ENCODE measurements at places on chromosomes 16 and 17. TPM values are rescaled to one million over a fixed set of nuclear protein-coding genes. Genes with fewer than 3 reads are reported as not detected.

GRCh38 chr17:13030056-13030455 is 12.2 kb upstream of the ELAC2 start:
- H3K27me3 ChIP-seq: peaks cover 8% of the 10 kb centered on the region
- H3K4me1 ChIP-seq: no peaks in the 10 kb centered on the region
- H3K36me3 ChIP-seq: no peaks in the 10 kb centered on the region
- DNase-seq: no peak

DNA sequence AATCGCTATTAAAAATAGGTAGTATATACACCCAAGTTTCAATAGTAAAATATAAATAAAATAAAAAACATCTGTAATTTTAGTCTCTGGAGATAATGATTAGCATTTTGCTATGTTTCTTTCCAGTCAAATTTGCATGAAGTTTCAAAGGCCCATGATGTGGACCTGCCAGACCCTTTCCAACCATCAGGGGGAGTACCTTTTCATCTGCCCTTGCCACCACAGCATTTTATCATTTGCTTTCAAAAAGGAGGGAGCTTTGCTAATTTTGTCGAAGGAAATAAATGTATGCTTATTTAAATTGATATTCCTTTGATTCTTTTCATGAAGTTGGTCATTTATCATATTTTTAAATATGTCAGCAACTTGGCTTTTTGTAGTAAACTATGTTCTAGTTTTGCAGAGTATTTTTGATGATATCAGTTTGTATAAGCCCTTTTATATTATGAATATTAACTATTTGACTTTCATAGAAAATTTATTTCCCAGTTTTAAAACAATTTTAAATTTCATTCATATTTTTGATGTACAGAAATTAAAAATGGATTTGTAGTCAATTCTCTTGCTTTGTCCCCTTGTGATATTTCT is 115.2 kb upstream of the NETO2 start:
- H3K36me3 ChIP-seq: peaks cover 3% of the 10 kb centered on the region
- DNase-seq: peak; percentile 14
- no peaks in the 10 kb centered on the region for H3K27me3 ChIP-seq
- no peak overlapping the region for H3K4me3 ChIP-seq
- H3K4me1 ChIP-seq: no peaks in the 10 kb centered on the region
- no peak overlapping the region for H3K27ac ChIP-seq

DNA sequence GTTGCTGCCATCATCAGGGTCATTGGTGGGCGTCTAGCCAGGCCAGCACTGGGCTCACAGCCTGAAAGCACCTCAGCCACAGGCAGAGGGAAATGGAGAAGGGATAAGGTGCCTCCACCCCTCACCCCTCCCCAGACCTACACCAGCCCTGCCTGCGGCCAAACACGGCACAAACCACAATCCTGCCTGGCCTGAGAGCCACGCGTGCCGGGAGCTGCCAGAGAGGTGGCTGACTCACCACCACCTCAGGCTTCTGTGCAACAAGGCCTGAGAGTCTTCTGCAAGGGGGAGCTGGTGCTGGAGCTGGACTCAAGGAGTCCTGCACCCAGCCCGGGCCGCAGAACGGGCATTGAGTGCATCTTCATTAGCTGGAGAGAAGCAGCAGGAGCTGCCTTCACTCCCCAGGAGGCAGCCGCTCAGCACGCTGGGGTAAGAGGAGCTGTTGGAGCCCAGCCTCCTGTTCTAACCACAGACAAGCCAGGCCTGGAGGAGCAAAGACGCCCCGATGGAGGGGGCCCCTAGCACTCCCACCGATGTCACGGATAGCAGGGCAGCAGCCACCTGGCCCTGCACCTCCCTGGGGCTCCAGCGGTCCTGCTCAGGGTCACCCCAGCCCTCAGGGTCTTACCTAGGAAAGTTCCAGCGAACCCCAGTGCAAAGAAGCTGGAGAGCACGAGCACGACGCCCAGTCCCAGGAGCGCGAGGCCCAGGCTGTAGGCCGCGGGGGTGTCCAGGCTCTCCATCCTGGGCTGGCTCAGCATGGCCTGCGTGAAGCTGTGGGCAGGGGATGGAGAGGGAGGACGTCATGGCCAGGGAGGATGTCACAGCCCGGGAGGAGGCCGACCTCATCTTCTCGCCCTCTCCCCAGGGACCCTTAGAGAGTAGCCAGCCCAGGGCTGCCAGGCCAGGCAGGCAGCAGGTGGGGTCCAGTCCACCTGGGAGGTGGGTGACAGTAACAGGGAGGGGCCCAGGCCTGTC is 16.0 kb upstream of the RASD1 start:
- DNase-seq: peak; percentile 93
- H3K4me1 ChIP-seq: peaks cover 12% of the 10 kb centered on the region
- H3K36me3 ChIP-seq: no peaks in the 10 kb centered on the region
- no peak overlapping the region for H3K4me3 ChIP-seq
- H3K27me3 ChIP-seq: peaks cover 2% of the 10 kb centered on the region
- no peak overlapping the region for H3K27ac ChIP-seq

DNA sequence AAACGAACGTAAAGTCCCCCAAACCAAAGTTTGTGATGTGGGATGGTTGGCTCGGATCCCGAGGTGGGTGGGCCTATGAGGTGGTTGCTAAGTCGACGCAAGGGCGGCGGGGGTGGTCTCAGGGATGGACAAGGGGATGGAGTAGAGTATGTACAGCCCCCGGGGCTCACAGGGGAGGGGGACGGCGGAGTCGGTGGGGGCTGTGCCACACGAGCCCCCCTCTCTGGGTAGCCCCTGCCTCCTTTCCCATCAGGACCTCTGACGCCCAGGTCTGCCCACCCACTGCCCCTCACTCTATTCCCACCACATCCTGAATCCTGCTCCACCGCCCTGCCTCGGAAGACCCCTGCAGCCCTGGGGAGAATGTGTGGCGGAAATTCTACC is 15.2 kb downstream of the IL34 start:
- H3K4me3 ChIP-seq: no peak overlapping the region
- H3K4me1 ChIP-seq: peaks cover 3% of the 10 kb centered on the region
- no peak overlapping the region for H3K27ac ChIP-seq
- H3K27me3 ChIP-seq: no peaks in the 10 kb centered on the region

DNA sequence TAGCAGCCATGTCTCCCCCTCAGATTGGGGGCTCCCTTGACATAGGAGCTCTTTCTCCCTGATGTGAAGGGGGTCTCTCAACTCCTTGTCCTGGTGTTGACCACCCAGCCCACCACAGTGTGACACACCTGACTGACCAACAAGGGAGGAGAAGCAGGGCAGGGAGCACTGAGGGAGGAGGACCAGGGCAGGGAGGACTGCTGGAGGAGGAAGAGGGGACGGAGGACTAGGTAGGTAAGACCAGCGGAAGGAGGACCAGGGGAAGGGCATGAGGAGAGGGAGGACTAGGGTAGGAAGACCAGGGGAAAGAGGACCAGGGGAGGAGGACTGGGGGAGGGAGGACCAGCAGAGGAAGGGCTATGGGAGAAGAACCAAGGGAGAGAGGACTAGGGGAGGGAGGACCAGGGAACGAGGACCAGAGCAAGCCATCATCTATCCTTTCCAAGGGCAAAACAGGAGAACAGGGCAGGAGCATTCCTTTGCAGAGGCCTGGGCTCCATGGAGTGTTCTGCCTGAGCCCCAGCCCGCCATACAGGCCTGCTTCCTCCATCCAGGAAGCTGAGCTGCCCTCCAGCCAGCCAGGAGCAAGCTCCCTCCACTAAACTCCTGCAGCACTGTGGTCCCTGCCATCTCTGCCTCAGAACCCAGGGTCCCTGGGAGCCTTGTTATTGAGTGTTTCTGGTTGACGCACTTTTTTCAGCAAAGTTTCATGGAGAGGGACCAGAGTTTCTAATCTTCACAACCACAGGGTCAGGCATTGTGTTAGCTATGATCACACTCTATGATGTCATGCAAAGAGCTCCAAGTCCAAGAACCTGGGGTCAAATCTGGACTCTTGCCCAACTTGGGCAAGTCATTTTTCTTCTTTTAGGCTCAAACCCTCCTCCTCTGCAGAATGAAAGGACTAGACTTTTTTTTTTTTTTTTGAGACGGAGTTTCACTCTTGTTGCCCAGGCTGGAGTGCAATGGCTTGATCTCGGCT is 15.4 kb upstream of the KRT17 start:
- no peak overlapping the region for H3K27ac ChIP-seq
- no peaks in the 10 kb centered on the region for H3K36me3 ChIP-seq
- peak; percentile 19 for DNase-seq
- H3K27me3 ChIP-seq: peaks cover 14% of the 10 kb centered on the region
- H3K4me3 ChIP-seq: no peak overlapping the region
- H3K4me1 ChIP-seq: peaks cover 3% of the 10 kb centered on the region

- H3K36me3 ChIP-seq: peaks cover 50% of the 10 kb centered on the region
- peak; percentile 71 for DNase-seq
- H3K27ac ChIP-seq: 0 out of 2 replicates have a peak overlapping the region, but pooled peaks have one; percentile 14
- no peak overlapping the region for H3K4me3 ChIP-seq
- no peaks in the 10 kb centered on the region for H3K27me3 ChIP-seq
Measured at GRCh38 chr17:42342242-42343008, 45.8 kb downstream of the STAT3 start.

DNA sequence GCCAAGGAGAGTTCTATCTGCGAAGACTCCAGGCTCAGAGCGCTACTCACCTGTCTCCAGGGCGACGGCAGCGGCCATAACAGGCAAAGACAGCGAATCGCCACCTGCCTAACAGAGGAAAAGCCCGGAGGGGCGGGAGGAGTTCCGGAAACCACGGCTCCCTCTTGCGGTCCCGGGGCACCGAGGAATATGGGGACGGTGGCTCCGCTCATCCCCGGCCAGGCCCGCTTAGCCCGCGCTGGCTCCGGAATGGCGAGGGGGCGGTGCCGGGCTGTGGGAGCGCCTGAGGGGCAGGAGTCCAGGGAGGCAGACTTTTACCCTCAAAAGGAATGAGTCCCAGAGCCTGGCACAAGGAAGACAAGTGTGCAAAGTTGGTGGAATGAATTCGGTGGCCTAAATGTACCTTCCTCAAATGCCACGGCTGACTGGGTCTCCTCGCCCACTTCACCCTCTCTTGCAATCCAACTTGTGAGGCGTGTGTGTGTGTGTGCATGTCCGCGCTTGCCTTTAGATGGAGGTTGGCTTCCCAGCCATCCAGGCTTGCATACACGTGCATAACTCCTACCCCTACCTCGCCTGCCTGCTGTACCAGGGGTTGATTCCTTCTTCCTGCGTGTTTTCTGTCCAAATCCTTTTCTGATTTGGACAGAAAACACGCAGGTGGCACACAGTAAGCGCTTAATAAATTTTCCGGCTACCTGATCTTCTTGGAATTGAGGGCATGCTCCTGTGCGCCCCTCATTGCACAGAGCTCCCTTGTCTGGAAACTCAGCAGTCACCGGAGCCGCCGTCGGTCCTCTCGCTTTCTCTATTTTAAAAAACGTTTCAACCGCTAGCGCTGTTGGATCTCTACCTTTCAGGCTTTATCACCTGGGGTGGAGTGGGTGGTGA is 3.5 kb downstream of the C17orf100 start:
- 0 out of 2 replicates have a peak, but pooled peaks cover 6% of the 10 kb centered on the region for H3K4me1 ChIP-seq
- no peak overlapping the region for H3K27ac ChIP-seq
- H3K36me3 ChIP-seq: no peaks in the 10 kb centered on the region
- H3K27me3 ChIP-seq: peaks cover 37% of the 10 kb centered on the region

DNA sequence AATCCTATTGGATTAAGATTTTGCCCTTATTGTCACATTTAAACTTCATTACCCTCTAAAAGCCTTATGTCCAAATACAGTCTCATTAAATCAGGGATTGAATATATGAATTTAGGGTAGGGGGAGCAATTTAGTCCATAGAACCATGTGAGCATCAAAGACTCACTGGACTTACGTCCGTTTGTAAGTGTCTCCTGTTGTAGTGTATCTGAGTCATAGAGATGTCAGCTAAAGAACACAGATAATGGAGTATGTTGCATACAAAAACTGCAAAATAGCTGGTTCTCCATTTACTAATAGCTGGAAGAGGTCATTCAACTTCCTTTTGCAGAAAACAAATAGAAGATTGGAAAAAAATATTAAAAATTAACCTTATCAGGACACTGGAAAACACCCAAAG is 599.1 kb upstream of the SOX9 start:
- no peaks in the 10 kb centered on the region for H3K36me3 ChIP-seq
- DNase-seq: no peak
- H3K4me1 ChIP-seq: no peaks in the 10 kb centered on the region
- H3K4me3 ChIP-seq: no peak overlapping the region
- no peak overlapping the region for H3K27ac ChIP-seq

DNA sequence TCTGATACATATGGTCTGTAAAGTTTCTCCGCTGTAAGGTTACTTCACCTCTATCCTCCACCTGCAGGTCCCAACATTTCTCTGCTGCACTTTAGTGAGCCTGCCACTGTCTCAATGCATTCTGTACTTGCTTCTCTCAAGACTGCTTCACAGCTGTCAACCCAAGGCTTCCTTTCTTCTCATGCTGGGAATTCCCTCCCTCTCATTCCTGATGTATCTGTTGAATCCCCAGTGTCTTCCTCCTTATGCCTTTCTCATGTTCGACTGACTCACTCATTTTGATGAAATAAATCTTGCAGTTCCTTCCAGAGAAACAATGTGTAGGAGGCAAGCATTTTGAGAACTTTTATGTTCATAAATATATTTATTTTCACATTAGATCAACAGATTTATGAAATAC is 288.3 kb downstream of the CNTNAP4 start:
- DNase-seq: no peak
- no peak overlapping the region for H3K4me3 ChIP-seq
- no peak overlapping the region for H3K27ac ChIP-seq
- H3K27me3 ChIP-seq: no peaks in the 10 kb centered on the region
- no peaks in the 10 kb centered on the region for H3K36me3 ChIP-seq

DNA sequence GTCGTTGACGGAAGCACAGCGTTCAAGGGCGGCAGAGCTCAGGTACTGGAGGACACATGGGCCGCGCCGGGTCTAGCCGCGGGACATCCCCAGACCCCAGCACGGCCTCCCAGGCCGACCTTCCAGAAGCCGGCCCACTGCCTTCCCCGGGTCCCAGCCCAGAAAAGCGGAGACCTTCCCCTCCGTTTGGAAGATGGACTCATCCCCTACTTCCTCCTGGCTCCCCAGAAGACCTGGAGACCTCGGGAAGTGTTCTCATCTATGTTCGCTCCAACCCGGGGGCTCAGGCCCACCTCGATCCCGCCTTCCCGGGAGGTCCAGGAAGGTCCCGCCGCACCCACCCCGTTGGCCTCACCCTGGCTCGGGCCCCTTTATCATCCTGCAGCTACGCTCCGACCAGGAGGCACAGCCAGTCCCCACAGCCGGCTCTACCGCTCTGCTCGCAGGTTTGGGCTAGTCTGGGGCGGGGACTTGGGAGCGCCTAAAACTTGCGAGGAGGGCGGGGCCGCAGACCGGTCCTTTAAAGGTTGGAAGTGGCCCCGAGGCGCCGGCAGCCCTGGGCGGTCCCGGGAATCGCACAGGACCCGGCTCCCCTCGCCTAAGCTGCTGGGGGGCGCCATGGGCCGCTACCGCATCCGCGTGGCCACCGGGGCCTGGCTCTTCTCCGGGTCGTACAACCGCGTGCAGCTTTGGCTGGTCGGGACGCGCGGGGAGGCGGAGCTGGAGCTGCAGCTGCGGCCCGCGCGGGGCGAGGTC is at the start of gene ALOX12:
Gene ALOX12, plus strand, starts transcription at position 550 of the 756 bp plus-strand sequence. Its CDS starts 69 bp downstream, at position 619.
- peaks cover 29% of the 10 kb centered on the region for H3K36me3 ChIP-seq
- H3K27me3 ChIP-seq: no peaks in the 10 kb centered on the region
- H3K27ac ChIP-seq: no peak within 1 kb of the TSS
- no peak within 1 kb of the TSS for H3K4me3 ChIP-seq

GRCh38 chr17:28057731-28058246 is 15.3 kb downstream of the NLK start:
- H3K4me1 ChIP-seq: peaks cover 11% of the 10 kb centered on the region
- no peak overlapping the region for H3K27ac ChIP-seq
- no peak overlapping the region for H3K4me3 ChIP-seq
- H3K27me3 ChIP-seq: no peaks in the 10 kb centered on the region
- no peaks in the 10 kb centered on the region for H3K36me3 ChIP-seq
- peak; percentile 83 for DNase-seq

- no peaks in the 10 kb centered on the region for H3K27me3 ChIP-seq
- H3K27ac ChIP-seq: no peak overlapping the region
- H3K4me3 ChIP-seq: no peak overlapping the region
- no peak for DNase-seq
Measured at GRCh38 chr16:55102077-55102476, 171.4 kb downstream of the IRX5 start.

CCL8 gene
- polyA plus RNA-seq: not detected

HOXB5 gene
- 18.0 TPM for polyA plus RNA-seq

LCAT gene
- polyA plus RNA-seq: 22.5 TPM

HOXB7 gene
- polyA plus RNA-seq: 7.5 TPM
